ENCODE measurements at places on chromosomes 12 and 14. TPM values are rescaled to one million over a fixed set of nuclear protein-coding genes. Genes with fewer than 3 reads are reported as not detected.
A peak's percentile ranks its signal among the peaks of the same experiment; 100 is the strongest.

Gene ARHGAP9
- 0.79 TPM for polyA plus RNA-seq

- no peak for DNase-seq
These were observed 34.2 kb downstream of the DHX37 start for GRCh38 chr12:124954771-124955170.

Gene IRF2BPL
- polyA plus RNA-seq: 14.5 TPM

DNA sequence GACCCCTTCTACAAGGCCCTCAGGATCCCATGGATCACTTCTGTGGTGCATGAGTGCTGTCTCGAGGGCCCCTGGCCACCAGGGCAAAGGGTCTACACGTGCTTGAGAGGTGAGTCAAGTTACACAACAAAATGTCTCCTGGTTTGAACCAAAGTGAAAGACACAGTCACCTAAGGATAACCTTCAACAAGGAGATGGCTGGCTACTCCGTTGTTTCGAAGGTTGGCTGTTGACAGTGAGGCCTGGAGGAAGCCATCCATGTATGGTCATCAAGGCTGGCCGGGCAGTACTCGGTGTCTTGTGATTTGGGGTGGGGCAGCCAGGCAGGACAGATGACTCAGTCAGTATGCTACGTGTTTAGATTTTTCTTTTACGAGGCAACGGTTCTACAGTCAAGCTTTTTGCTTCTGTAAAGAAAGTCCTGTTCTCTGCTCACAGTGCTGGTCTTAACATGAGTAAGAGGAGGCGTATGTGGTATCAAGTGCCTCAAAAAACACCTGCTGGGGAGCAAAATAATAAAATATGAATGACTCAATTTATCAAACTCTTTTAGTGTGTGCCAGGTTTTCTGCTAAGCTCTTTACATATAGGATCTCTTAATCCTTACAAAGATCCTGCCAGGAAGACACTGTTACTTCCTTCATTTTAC lies 18.0 kb upstream of the NT5DC3 start:
- peak; percentile 98 for DNase-seq

DNA sequence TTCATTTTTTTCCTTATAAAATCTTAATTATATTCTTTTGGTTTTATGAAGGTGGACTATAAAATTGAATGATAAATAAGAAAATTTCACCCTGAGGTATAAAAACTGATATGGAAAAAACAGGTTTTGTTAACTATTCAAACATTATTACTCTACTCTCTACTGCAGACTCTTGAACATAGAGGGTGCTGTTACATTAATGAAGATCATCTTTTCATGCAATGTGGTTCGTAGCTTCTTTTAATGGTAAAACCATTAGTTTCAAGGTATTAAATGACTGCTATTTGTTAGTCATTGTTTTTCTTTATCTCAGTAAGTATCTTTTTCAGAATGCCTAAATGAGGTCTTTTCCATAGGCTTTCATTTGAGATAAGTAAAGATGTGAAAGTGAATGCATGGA lies 510.4 kb downstream of the SLC16A7 start:
- peak; percentile 47 for DNase-seq

Gene ETNK1
- 12.8 TPM for polyA plus RNA-seq

DNA sequence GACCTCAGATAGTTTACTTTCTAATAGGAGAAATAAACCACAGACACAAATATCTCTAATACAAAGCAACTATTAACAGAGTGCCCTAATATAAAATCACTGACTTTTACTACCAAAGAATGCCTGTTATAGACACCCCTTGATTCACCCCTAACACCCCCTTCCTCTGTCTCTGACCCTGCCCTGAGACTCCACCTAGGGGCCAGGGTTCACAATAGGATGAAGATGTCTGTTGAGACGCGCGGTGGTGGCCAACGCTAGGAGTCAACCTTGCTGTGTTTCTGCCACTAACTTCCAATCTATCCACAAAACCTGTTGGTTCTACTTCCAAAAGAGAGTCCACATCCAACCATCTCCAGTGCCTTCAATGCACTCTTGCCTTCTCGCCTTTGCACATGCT lies 10.9 kb upstream of the TC2N start:
- no peak for DNase-seq

Gene ZNF705A
- polyA plus RNA-seq: not detected

Gene SVOP
- not detected for polyA plus RNA-seq

- peak; percentile 98 for DNase-seq
These were observed 36.5 kb upstream of the DYNC1H1 start for GRCh38 chr14:101927859-101928258.

Gene POTEG
- not detected for polyA plus RNA-seq
